RWPE2 (cell line): ENCODE measurements at places on chromosomes 7 and 10.
A peak's percentile ranks its signal among the peaks of the same experiment; 100 is the strongest.

GRCh38 chr10:12051241-12051640 is 8.6 kb upstream of the UPF2 start:
- no peaks in the 10 kb centered on the region for H3K27me3 ChIP-seq
- H3K4me3 ChIP-seq: no peak overlapping the region
- no peak for DNase-seq
- no peaks in the 10 kb centered on the region for H3K36me3 ChIP-seq
- no peak overlapping the region for H3K27ac ChIP-seq

- no peaks in the 10 kb centered on the region for H3K4me1 ChIP-seq
- no peaks in the 10 kb centered on the region for H3K36me3 ChIP-seq
- H3K4me3 ChIP-seq: no peak overlapping the region
- H3K27me3 ChIP-seq: no peaks in the 10 kb centered on the region
These were observed 102.7 kb downstream of the ZNF248 start for GRCh38 chr10:37754538-37755323.

DNA sequence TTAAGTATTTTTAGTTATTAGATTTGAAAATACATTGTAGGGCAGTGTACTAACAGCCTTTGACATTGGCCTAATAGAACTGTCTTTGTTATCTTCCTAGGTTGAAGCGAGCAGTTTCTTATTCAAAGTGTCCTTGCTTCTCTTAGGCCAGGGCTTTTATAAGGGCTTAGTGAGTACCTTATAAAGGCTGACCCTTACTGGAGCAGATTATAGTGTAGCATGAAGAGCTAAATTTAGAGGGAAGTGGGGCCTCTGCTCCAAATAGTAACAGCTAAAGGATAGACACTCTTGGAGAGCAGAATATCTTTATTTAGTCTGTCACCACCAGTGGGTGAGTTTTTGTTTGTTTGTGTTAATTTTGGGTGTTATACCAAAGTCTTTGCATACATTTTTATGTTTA is 15.9 kb downstream of the BZW2 start:
- no peak overlapping the region for H3K27ac ChIP-seq
- H3K4me3 ChIP-seq: no peak overlapping the region
- H3K4me1 ChIP-seq: peaks cover 29% of the 10 kb centered on the region

GRCh38 chr7:83708531-83708930 is 59.6 kb upstream of the SEMA3E start:
- H3K36me3 ChIP-seq: no peaks in the 10 kb centered on the region
- no peak overlapping the region for H3K27ac ChIP-seq
- H3K4me3 ChIP-seq: no peak overlapping the region
- H3K4me1 ChIP-seq: no peaks in the 10 kb centered on the region
- no peaks in the 10 kb centered on the region for H3K27me3 ChIP-seq

DNA sequence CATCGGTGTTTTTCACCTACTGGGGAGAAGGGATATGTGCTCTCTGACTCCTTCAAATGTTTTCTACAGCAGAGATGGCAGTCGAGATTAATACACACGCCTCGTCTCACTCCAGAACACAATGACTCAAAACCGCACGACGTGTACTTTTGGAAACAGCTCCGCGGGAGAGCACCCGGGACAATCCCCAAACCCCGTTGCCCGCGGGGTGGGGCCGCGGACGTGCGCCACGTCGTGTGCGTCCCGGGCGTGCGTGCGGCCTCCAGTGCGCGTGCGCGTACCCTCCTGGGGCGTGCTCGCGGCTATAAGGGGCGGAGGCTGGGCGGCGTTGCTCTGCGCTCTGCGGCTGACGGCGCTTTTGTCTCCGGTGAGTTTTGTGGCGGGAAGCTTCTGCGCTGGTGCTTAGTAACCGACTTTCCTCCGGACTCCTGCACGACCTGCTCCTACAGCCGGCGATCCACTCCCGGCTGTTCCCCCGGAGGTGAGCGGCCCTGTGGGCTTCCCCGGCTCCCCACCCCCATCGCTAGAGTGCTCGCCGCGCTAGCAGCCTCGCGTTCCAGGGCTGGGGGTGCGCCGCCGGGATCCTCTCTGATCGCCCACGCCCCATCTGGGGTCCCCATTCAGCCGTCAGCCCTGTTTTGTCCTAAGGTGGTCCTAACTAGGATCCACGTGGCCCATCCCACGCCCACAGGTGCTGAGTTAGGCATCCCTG is at the start of gene HILPDA:
Gene HILPDA (plus strand): TSS at position 336 of the 712 bp plus-strand sequence. CDS start 1,391 bp downstream, outside the sequence.
- no peaks in the 10 kb centered on the region for H3K4me1 ChIP-seq
- peaks cover 14% of the 10 kb centered on the region for H3K36me3 ChIP-seq
- H3K4me3 ChIP-seq: peak within 1 kb of the TSS; percentile 64
- H3K27me3 ChIP-seq: no peaks in the 10 kb centered on the region
- peak within 1 kb of the TSS; percentile 53 for H3K27ac ChIP-seq
- DNase-seq: peak; percentile 87

DNA sequence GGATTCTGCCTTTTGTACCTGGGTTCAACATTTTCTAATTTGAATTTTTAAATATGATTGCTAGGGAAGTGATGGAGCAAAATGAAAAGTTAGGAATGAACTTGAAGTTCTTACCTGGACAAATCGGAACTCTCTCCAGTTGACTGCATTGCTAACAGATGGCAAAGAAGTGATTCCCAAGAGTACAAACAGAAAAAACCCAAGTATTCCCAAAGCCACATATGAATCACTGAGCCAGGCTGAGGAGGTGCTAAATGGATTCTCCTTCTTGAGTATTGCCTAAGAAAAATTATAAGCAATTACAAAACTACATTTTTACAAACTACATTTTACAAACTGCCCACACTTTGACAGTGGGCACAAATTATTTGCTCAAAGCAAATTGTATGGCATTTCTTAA is 25.9 kb downstream of the STEAP4 start:
- H3K27me3 ChIP-seq: no peaks in the 10 kb centered on the region
- DNase-seq: no peak
- no peak overlapping the region for H3K4me3 ChIP-seq
- H3K4me1 ChIP-seq: no peaks in the 10 kb centered on the region
- H3K36me3 ChIP-seq: no peaks in the 10 kb centered on the region

DNA sequence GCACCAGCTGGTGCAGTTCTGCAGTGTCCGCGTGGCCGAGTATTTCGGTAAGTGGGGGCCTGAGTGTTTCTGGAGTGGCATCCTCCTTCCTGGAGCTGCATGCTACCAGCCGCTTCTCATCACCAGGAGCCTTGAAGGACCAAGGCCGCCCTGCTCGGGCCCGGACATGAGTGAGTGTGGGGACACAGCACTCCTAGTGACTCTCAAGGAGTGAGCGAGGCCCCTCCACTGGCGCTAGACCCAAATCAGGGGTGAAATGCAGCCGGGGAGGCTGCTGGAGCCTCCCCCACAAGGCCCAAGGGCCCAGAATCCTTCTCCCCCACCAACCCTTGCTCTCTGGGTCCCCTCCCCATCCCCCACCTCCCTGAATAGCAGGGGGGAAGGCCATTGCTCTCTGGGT is 48.0 kb downstream of the CAMK2B start:
- no peaks in the 10 kb centered on the region for H3K27me3 ChIP-seq
- no peak overlapping the region for H3K27ac ChIP-seq
- no peak overlapping the region for H3K4me3 ChIP-seq
- peak; percentile 22 for DNase-seq
- no peaks in the 10 kb centered on the region for H3K36me3 ChIP-seq
- H3K4me1 ChIP-seq: no peaks in the 10 kb centered on the region

- peaks cover 17% of the 10 kb centered on the region for H3K4me1 ChIP-seq
- H3K27ac ChIP-seq: peak overlapping the region; percentile 33
- no peak for DNase-seq
- no peaks in the 10 kb centered on the region for H3K27me3 ChIP-seq
- 0 out of 2 replicates have a peak, but pooled peaks cover 3% of the 10 kb centered on the region for H3K36me3 ChIP-seq
These were observed 84.7 kb downstream of the MAPK8 start for GRCh38 chr10:48390933-48391845.

DNA sequence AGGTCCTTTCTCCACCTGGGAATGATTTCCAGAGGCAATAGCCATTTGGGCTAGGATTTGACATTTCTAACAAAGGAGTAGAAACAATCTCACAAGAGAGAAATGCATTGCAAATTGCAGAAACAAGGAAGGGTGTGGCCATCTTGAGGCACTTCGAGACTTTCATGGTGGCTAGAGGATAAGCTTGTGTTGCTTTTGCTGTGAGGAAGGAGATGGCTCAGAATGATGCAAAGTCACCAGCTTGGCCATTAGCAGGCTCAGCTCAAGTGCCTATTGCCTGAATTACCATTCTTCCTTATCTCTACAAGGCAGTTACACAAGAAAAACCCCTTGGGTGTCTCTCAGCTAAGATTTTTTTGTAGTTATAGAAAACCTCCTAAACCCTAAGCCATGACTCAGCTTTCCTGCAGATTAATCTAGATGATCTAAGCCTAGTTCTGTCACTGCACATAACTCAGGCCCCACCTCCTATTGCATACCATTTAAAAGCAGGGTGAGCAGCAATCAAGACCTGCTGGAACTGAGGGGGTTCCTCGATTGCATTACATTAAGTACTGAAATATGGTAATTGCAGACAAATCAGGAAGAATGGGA is 683.1 kb downstream of the NRG3 start:
- H3K4me1 ChIP-seq: no peaks in the 10 kb centered on the region
- H3K36me3 ChIP-seq: no peaks in the 10 kb centered on the region
- no peak overlapping the region for H3K4me3 ChIP-seq

DNA sequence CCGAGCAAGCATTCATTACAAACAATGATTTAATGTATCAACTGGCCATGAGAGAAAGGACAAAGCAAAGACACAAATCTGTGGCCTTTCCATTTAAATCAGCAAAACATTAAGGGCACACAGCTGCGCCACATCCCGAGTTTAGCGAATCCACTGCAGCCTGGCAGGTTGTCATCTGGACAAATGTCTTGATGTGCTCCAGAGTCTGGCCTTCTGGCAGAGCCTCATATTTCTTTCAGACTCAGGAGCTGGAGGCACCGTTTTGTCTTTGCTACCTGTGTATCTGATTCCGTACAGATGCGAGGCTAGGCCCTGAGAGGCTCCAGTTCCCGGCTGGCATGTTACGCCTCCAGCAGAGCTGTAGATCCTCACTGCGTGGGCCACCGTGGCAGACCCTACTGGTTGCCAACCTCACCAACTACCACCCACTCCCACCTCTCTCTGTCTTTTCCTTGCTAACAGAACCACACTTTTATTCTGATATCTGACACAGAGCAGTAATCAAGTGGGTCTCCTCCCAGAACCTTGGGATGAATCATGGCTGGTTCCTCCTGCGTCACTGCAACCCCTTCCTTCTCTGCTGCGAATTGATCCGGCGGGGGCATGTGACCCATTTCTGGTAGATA is 40.9 kb upstream of the EFCAB10 start:
- H3K4me1 ChIP-seq: no peaks in the 10 kb centered on the region
- no peak for DNase-seq
- H3K27ac ChIP-seq: no peak overlapping the region
- H3K36me3 ChIP-seq: no peaks in the 10 kb centered on the region

- no peak overlapping the region for H3K4me3 ChIP-seq
- no peaks in the 10 kb centered on the region for H3K4me1 ChIP-seq
- no peaks in the 10 kb centered on the region for H3K27me3 ChIP-seq
These were observed 514.8 kb downstream of the DNAJB6 start for GRCh38 chr7:157851501-157852067.

- no peak for DNase-seq
- H3K27me3 ChIP-seq: no peaks in the 10 kb centered on the region
These were observed 24.9 kb downstream of the TRRAP start for GRCh38 chr7:98903246-98903645.

DNA sequence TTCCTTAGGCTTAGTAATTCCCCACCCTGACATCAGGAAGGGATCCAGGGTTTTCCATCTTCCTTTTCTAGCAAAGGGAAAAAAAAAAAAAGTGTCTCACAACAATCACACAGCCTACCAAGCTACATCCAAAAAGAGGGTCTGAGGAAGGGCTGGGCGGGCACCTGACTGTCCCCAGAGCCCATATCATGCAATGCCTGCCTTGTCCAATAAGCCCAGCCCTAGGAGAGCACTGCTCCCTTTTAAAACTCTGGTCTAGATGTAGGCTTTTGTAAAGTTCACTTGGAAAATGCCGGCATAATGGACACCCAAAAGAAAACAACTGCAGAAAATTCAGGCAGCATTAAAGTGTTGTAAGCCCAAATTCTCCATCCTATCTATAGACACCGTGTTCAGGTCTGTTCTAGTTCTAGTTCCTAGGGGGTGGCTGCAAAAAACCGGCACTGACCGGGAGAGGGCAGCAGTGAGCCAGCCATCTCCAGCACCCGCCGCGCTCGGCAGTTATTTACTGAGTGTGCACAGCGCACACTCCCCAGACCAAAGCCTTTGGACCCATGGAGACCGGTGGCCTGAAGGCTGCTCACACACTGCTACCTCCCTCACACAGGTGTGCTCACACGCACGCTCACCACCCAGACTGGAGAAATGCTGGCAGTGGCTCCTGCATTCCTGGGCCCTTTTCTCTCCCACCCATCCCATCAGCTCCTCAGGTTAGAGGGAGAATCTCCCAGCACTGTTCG is 48.7 kb downstream of the PODXL start:
- no peaks in the 10 kb centered on the region for H3K27me3 ChIP-seq
- DNase-seq: no peak
- H3K27ac ChIP-seq: no peak overlapping the region
- no peaks in the 10 kb centered on the region for H3K36me3 ChIP-seq
- H3K4me1 ChIP-seq: no peaks in the 10 kb centered on the region

DNA sequence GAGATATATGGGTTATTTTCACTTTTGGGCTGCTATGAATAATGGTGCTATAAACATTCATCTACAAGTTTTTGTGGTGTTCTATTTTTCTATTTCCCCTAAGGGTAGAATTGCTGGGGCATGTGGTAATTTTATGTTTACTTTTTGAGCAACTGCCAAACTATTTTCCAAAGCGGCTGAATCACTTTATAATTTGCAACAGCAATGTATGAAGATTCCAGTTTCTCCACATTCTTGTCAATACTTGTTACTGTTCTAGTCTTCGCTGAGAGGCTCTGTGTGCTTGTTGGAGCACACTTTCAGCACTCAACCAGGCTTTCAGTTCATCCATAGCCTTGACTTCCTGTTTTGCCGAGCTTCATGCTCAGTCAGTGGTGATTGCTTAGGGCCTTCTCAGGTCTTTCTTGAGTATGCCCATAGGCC is 39.0 kb downstream of the ADK start:
- H3K4me1 ChIP-seq: peaks cover 78% of the 10 kb centered on the region
- H3K36me3 ChIP-seq: peaks cover 7% of the 10 kb centered on the region

GRCh38 chr7:137402536-137403352 is 59.2 kb upstream of the PTN start:
- no peaks in the 10 kb centered on the region for H3K36me3 ChIP-seq
- peaks cover 10% of the 10 kb centered on the region for H3K27me3 ChIP-seq
- H3K4me1 ChIP-seq: no peaks in the 10 kb centered on the region
- H3K4me3 ChIP-seq: no peak overlapping the region

- no peaks in the 10 kb centered on the region for H3K36me3 ChIP-seq
- H3K27ac ChIP-seq: no peak overlapping the region
- H3K27me3 ChIP-seq: no peaks in the 10 kb centered on the region
These were observed 25.1 kb downstream of the MNX1 start for GRCh38 chr7:156985101-156985992.

- no peak for DNase-seq
- H3K27me3 ChIP-seq: no peaks in the 10 kb centered on the region
- H3K4me3 ChIP-seq: no peak overlapping the region
- H3K4me1 ChIP-seq: no peaks in the 10 kb centered on the region
These were observed 207.3 kb upstream of the SH2B2 start for GRCh38 chr7:102079140-102080018.

- no peaks in the 10 kb centered on the region for H3K36me3 ChIP-seq
- DNase-seq: no peak
These were observed 37.2 kb upstream of the PSMG3 start for GRCh38 chr7:1607001-1607400.
